Activated naive CD8-positive, alpha-beta T cell treated with anti-CD3 and anti-CD28 coated beads for 36 hours (primary cell): ENCODE measurements at places on chromosomes 2 and 18. TPM values are rescaled to one million over a fixed set of nuclear protein-coding genes. Genes with fewer than 3 reads are reported as not detected.

DNA sequence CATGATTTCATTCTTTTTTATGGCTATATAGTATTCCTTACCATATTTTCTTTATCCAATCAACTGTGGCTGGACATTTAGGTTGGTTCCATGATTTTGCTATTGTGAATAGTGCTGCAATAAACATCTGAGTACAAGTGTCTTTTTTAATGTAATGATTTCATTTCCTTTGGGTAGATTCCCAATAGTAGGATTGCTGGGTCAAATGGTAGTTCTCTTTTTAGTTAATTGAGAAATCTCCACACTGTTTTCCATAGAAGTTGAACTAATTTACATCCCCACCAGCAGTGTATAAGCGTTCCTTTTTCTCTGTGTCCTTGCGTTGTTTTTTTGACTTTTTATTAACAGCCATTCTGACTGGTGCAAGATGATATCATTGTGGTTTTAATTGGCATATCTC is 59.1 kb upstream of the IL1RL1 start:
- H3K36me3 ChIP-seq, result peaks cover 9% of the 10 kb centered on the region
- no peak overlapping the region for H3K4me3 ChIP-seq
- H3K4me1 ChIP-seq, result peaks cover 46% of the 10 kb centered on the region

Gene ATOH8
- total RNA-seq, result not detected

Gene MYO5B
- not detected for total RNA-seq

DNA sequence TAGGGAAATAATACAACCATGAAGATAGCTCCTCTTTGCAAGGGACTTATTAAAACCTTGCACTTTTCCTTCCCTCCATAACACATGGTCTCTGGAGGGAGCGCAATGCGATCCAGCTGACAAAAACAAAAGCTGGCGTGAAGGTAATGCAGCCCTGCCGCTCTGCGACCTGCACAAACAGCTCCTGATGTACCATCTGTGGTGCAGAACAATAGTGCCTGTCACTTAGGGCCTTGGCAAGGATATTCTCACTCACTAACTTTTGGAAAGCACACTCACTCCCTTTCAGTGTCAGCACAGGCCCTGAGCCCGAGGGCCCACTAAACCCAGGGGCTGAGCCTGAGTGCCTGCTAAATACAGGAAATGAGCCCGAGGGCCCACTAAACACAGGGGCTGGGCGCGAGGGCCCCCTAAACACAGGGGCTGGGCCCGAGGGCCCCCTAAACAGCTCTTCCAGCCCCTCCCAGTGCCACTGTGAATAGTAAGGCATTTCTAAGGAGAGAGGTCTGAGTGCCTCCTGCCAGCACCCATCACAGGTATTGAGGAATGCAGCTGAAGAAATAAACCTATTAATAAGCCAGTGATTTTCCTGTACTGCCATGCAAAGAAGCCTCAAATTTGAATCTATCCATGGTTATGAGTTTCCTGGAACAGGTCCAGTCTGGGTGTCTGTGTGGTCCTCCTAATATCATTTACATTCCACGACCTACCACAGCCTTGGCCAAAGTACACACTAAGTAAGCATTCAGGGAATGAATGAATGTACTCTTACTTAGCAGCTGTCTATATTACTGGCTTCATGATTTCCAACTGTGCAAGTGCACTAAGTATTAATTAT is 9.3 kb downstream of the L3MBTL4 start:
- H3K27ac ChIP-seq, result no peak overlapping the region
- H3K4me3 ChIP-seq, result no peak overlapping the region
- no peaks in the 10 kb centered on the region for H3K36me3 ChIP-seq
- H3K4me1 ChIP-seq, result no peaks in the 10 kb centered on the region
- peaks cover 4% of the 10 kb centered on the region for H3K27me3 ChIP-seq

Gene DSEL
- 0.30 TPM for total RNA-seq

DNA sequence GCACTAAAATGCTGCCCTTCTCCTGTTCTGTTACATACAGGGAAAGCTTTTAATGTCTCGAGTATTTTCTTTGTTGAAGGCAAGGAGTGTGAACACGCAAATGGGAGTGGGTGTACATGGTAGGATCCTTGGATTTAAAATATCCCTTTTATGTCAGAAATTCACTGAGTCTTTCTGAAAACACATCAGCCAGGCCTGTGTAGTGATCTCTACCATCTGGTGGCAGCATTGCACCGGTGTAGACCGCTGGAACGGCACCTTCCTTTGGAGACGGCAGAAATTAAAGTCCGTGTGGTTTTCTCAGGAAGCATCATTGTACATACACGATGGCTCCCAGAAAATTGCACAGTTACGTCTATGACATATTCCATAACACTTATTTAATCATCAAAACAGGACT is 515.8 kb downstream of the GALR1 start:
- H3K27ac ChIP-seq, result no peak overlapping the region
- DNase-seq, result no peak
- H3K27me3 ChIP-seq, result peaks cover 34% of the 10 kb centered on the region
- H3K4me1 ChIP-seq, result no peaks in the 10 kb centered on the region
- no peaks in the 10 kb centered on the region for H3K36me3 ChIP-seq
- no peak overlapping the region for H3K4me3 ChIP-seq

Gene HOXD3
- total RNA-seq, result not detected

- DNase-seq, result no peak
- no peaks in the 10 kb centered on the region for H3K27me3 ChIP-seq
- peaks cover 29% of the 10 kb centered on the region for H3K4me1 ChIP-seq
- peaks cover 34% of the 10 kb centered on the region for H3K36me3 ChIP-seq
- no peak overlapping the region for H3K4me3 ChIP-seq
Observed at GRCh38 chr18:54203914-54204313, 20.6 kb downstream of the MBD2 start.

DNA sequence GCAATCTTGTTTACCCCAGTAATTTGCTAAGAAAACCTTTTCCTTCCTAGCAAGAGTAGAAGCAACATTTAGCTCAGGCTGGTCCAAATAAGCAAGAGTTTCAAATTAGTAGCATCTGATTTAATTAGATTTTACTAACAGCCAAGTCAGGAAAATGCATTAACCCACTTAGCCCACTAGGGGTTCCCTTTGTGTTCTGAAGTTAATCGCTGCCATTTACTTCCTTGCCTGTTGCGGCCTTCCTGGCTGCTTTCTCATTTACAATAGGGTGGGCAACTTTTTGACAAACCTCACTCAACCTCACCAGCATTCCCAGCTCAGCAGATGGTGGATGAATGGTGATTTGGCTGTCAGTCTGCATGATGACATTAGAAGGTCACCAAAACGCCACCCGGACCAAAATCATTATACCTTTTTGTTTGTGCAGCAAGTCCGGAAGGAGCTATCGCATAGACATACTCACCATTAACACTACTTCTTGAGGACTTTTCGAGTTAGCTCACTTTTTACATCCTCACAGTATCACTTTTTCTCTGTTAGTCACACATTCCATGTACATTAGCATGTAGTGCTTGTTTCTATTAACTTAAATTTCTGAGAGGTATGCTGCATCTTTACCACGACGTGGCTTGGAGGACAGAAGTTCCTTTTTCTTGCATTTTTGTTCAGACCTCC is 101.5 kb upstream of the SETBP1 start:
- no peaks in the 10 kb centered on the region for H3K36me3 ChIP-seq
- H3K27ac ChIP-seq, result no peak overlapping the region
- DNase-seq, result no peak

Gene ZNF804A
- total RNA-seq, result not detected

- peaks cover 12% of the 10 kb centered on the region for H3K4me1 ChIP-seq
- H3K27me3 ChIP-seq, result no peaks in the 10 kb centered on the region
- no peak overlapping the region for H3K27ac ChIP-seq
- DNase-seq, result no peak
- H3K36me3 ChIP-seq, result peaks cover 36% of the 10 kb centered on the region
Observed at GRCh38 chr2:241344925-241345651, 11.0 kb upstream of the FARP2 start.

DNA sequence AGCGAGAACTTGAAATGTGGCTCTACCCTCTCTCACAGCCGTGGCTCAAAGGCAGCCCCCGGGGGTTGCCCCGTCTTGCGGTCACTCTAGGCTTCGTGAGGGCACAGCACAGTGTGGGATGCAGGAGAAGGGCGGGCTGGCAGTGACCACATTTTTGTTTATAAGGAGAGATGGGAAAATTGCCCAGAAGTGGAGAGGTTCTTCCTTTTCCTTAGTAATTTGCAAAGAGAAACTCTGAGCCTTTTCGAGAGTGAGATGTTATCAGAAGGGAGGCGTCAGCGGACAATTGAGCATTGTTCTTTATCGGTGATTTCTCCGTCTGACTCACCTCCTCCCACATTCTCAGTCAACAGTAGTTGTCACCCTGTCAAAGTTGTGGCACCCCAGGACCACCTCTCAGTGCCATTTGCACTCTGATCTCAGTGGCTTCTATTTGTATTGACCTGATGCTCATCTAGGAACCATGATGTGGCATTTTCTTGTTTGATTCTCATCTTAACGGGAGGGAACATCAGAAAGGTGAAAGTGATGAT is 89.6 kb downstream of the ACAA2 start:
- no peak overlapping the region for H3K4me3 ChIP-seq
- no peaks in the 10 kb centered on the region for H3K36me3 ChIP-seq
- peaks cover 8% of the 10 kb centered on the region for H3K4me1 ChIP-seq

GRCh38 chr18:57741273-57741672 is 61.8 kb downstream of the ATP8B1 start:
- no peaks in the 10 kb centered on the region for H3K27me3 ChIP-seq
- no peak overlapping the region for H3K27ac ChIP-seq
- H3K36me3 ChIP-seq, result peaks cover 13% of the 10 kb centered on the region
- H3K4me1 ChIP-seq, result no peaks in the 10 kb centered on the region
- H3K4me3 ChIP-seq, result no peak overlapping the region

Gene ALLC
- not detected for total RNA-seq

DNA sequence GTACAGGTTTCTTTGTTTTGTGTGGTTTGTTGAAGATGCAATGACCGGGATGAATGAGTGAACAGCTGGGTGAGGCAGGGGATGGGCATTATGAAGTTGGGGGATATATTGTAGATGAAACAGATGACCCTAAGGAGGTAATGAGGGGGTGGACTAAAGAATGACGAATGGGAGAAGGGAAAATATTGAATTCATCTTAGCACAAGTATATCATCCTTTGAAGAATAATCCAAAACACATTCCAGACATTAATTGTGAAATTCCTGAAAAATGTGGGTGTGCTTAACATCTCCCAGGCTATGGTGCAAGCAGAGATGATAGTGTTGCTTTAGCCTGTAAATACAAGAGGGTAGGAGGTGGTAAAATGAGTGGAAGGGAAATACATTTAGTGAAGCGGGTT is 5.8 kb downstream of the CRIM1 start:
- peaks cover 60% of the 10 kb centered on the region for H3K27me3 ChIP-seq
- no peak overlapping the region for H3K4me3 ChIP-seq
- peaks cover 24% of the 10 kb centered on the region for H3K4me1 ChIP-seq
- no peak overlapping the region for H3K27ac ChIP-seq

Gene GTF2A1L
- not detected for total RNA-seq

GRCh38 chr2:43251171-43251731 is 24.8 kb upstream of the ZFP36L2 start:
- no peaks in the 10 kb centered on the region for H3K36me3 ChIP-seq
- H3K4me1 ChIP-seq, result no peaks in the 10 kb centered on the region
- H3K4me3 ChIP-seq, result no peak overlapping the region
- H3K27me3 ChIP-seq, result no peaks in the 10 kb centered on the region

Gene MROH2A
- not detected for total RNA-seq

GRCh38 chr18:54873884-54874255 is 45.6 kb downstream of the RAB27B start:
- no peak overlapping the region for H3K27ac ChIP-seq
- no peaks in the 10 kb centered on the region for H3K36me3 ChIP-seq
- no peak for DNase-seq
- H3K4me1 ChIP-seq, result no peaks in the 10 kb centered on the region
- peaks cover 7% of the 10 kb centered on the region for H3K27me3 ChIP-seq
- H3K4me3 ChIP-seq, result no peak overlapping the region

GRCh38 chr2:117536139-117536538 is 278.4 kb upstream of the DDX18 start:
- no peaks in the 10 kb centered on the region for H3K36me3 ChIP-seq
- H3K4me1 ChIP-seq, result no peaks in the 10 kb centered on the region
- no peak overlapping the region for H3K4me3 ChIP-seq
- no peak for DNase-seq
- H3K27ac ChIP-seq, result no peak overlapping the region
- H3K27me3 ChIP-seq, result no peaks in the 10 kb centered on the region

DNA sequence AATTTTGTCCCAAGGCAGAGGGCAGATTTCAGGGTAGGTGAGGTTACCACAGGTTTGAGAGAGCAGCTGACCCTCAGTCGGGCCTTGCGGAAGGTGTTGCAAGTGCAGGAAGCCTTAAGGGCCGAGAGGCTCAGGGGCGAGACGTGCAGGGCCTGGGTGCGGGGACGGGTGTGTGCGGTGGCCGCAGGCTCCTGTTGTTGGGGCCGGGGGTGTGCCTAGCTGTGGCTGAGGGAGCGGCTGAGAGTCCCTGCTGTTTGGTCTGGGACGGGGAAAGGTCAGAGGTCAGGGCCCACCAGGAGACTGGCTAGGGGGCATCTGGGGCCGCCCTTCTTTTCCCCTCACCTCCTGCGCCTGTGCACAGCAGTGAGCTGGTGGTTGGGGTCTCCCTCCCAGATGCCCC is 52.5 kb downstream of the NTSR2 start:
- H3K27ac ChIP-seq, result no peak overlapping the region
- no peaks in the 10 kb centered on the region for H3K4me1 ChIP-seq
- no peak overlapping the region for H3K4me3 ChIP-seq
- H3K27me3 ChIP-seq, result no peaks in the 10 kb centered on the region
